Naive thymus-derived CD8-positive, alpha-beta T cell (primary cell): ENCODE measurements at places on chromosomes 4 and X.

DNA sequence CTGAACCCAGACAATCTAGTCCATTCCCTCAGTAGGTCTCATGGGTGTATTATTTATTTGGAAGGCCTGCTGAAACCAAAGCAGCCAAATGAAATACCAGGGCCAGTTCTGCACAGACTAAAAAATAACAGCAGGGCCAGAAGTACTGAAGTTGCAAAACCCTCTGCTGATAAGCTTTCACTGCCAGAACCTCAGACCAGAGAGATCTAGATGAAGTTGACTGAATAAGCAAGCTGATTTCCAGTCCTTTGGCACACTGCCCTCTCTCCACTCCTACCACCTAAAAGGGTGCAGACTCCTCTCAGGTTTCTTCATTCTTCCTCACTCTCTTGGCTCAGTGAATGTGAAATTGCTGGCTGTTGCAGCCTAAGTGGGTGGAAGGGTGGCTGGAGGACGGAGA, 276.7 kb upstream of the KLF3 start:
- no peak for DNase-seq

DNA sequence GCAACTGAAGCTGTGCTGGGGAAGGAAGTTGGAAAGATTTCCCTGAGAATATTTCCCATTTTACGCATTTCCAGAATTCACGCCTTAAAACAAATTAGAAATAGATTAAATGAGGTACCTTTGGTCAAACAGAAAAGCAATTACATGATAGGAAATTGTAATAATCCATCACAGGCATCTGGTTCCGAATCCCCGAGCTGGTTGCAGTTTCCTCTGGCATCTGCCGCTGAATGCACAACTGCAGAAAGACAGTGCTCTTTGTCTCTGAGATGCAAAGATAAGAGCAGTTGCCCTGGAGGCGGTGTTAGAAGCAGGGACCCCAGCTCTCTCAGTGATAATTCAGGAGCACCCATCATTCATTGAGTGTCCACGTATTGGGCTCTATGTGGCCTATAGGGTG, 224.4 kb downstream of the LDB2 start:
- DNase-seq = no peak

DNA sequence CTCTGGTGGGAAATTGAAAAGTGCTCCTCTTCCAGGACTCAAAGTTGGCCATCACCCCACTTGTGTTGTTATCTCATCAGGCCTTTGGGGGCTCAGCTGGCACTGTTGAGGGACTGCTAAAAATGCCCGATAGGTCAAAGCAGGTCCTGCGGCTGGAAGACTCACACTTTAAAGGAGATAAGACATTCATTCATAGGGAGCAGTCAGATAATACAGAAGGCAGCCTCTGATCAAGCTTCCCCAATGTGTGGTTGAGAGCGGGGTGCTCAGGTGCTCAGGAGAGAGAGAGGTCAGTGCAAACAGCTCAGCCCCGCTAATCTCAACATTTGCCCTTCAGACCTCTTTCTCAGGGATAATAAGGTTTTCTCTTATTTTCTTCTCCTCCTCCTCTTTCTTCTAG, 70.3 kb downstream of the TMEM154 start:
- DNase-seq = no peak

DNA sequence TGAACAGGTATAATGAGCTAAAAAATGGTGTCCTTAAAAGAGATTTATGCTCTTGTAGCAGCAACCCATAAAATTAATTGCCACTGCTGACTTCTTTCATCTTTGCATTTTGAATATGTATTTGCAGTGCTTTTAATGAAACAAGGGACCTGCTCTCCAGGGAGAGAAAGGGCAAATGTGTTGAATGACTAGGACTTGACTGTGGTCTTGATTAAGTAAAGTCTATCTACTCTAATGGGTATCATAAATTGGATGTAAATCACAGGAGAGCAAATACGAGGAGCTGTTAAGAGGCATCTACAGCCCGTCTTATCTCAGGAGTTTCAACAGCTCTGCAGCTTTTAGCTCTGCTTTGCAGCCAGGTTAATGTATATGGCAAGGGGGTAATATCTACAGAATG, 216.4 kb downstream of the PALLD start:
- no peak for DNase-seq

DNA sequence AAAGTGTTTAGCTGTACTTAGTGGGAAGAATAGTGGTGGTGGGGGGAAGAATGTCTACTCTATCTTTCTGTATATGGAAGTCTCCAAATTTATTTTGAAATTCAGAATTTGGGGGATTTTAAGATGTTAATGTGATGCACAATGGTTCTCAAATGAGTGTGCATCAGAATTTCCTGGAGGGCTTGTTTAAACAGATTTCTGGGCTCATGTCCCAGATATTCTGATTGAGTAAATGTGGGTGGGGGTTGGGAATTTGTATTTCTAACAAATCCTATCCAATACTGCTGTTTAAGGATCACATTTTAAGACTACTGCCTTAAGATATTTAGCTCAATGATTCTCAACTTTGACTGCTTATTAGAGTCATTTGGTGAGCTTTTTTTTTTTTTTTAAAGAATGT, 15.1 kb upstream of the INTS6L start:
- DNase-seq = no peak
